ENCODE measurements at places on chromosomes 7 and 10. TPM values are rescaled to one million over a fixed set of nuclear protein-coding genes. Genes with fewer than 3 reads are reported as not detected.

Gene INA
- 0.47 TPM for total RNA-seq

Gene ANKRD16
- 9.0 TPM for total RNA-seq

Gene ITIH5
- total RNA-seq = 0.17 TPM

Gene GDF10
- total RNA-seq = 152 TPM

Gene NRAP
- under 0.01 TPM for total RNA-seq

Gene SLC16A9
- total RNA-seq = 0.26 TPM

Gene MGMT
- total RNA-seq = 32.6 TPM

Data from bronchial smooth muscle cell (primary cell).